Activated T-cell treated with anti-CD3 and anti-CD28 coated beads, Interleukin-2, amount 50 U/mL, for 24 hours (primary cell): ENCODE measurements at places on chromosomes 1 and 21.

GRCh38 chr1:208233546-208233945, 10.6 kb downstream of the PLXNA2 start:
- no peak for DNase-seq

- DNase-seq: no peak
These were observed 49.2 kb downstream of the DUSP10 start for GRCh38 chr1:221692643-221693042.

DNA sequence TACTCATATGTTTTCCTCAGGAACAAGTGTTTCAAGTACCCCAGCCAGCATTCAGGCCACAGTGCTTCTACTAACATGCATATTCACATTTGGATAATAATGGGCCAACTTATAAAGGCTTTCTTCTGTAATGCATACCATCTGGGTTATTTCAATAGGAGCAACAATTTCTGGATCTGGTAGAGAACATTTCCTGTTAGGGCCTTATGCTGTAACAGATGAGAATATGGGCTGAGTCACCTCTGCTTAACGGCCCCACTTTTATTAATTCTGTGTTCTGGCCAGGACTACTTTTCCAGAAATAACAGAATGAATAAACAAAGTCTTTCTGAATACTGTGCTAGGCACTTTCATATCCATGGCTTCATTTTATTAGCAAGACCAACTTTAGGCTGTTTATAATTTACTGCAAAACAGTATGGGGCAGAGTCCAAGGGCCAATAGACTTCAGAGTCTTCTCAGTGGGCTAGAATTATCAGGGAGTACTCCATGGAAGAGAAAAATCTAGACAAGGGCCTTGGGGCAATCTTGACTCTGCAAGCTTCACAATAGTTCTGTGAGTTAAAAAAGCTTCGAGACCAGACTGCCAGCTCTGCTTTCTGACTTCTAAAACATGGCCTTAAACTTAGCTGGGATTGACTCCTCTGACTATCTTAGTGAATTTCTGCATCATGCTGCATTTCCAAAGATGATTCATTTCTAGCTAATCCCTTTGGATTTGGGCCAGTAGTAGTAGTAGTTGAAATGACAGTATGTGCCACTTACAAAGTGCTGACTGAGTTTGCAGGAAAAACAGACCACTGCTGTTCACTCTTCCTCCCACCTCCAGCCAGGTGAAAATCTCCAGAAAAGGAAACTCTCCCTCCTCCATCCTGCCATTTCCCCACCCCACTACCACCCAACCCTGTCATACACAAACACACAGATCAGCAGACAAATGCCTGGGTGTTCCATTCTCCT, 8.2 kb upstream of the SSX2IP start:
- DNase-seq: no peak

DNA sequence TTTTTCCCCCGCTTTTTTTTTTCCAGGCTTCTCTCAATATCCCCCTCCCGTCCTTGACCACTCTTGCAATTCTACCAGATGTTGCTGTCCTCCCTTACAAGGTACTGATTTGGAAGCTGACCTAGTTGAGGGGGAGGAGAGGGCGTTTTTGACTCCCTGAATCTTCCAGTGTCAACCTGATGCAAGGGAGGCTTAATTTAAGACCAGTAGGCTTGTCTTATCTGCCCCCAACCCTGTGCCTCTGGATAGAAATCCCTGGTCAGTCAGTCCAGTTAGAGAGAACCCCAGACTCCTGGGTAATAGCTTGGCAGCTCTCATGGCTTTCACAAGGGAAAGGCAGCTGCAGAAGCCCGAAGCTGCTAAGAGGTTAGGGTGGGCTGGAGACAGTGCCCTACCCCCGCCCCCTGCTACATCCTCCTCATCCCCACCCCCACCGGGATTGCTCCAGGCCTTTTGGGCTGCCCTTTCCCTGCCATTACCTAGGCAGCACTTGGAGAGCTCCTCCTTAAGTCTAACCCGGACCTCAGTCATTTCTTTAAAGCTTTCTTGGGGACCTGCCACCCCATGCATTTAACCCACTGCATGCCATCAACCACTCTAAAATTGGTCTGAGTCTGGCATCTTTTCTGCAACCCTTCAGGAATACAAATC, 3.6 kb downstream of the ACKR1 start:
- no peak for DNase-seq

DNA sequence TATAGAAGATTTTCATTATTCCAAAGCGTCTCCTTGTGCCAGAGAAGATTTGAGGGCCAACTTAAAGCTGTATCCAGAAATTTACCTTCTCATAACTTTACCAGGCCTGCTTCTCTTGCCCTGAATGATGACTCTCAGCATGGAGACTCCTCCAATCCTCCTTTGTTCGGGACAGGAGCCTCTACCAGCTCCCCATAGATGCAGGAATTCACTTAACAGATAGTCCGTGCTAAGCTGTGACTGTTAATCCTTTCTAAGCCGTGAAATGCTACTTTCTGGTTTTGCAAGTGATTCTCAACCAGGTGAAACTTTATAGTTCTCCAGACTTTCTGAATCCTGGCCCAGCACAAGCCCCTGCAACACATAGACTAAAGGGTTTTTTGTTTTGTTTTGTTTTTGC, 31.8 kb upstream of the KCND3 start:
- DNase-seq: no peak
